Aorta (tissue), 5 donors: ENCODE measurements at places on chromosomes 16 and 17. TPM values are rescaled to one million over a fixed set of nuclear protein-coding genes. Genes with fewer than 3 reads are reported as not detected.

MYO19 gene
- 27.4 TPM for polyA plus RNA-seq

BIRC5 gene
- polyA plus RNA-seq, result 3.4 TPM

GH1 gene
- polyA plus RNA-seq, result not detected

HASPIN gene
- polyA plus RNA-seq, result not detected

KRT39 gene
- not detected for polyA plus RNA-seq

BOLA2 gene
- 19.3 TPM for polyA plus RNA-seq

ACSM5 gene
- 1.6 TPM for polyA plus RNA-seq

CD300E gene
- 0.18 TPM for polyA plus RNA-seq

SP6 gene
- 0.25 TPM for polyA plus RNA-seq

TCAP gene
- polyA plus RNA-seq, result 4.0 TPM

ADAM11 gene
- 1.6 TPM for polyA plus RNA-seq

TBC1D3H gene
- polyA plus RNA-seq, result not detected

MT1X gene
- polyA plus RNA-seq, result 277 TPM

MMP2 gene
- 129 TPM for polyA plus RNA-seq

EFCAB13 gene
- polyA plus RNA-seq, result 6.3 TPM

CCL8 gene
- 1.9 TPM for polyA plus RNA-seq

OTOP3 gene
- not detected for polyA plus RNA-seq

LRRC36 gene
- not detected for polyA plus RNA-seq

RUNDC3A gene
- 0.50 TPM for polyA plus RNA-seq

HSDL1 gene
- polyA plus RNA-seq, result 19.0 TPM

LYRM9 gene
- 14.6 TPM for polyA plus RNA-seq

ABI3 gene
- 0.77 TPM for polyA plus RNA-seq

KRT33A gene
- polyA plus RNA-seq, result not detected

GRB7 gene
- 0.75 TPM for polyA plus RNA-seq

DRC7 gene
- not detected for polyA plus RNA-seq

KRTAP3-1 gene
- not detected for polyA plus RNA-seq

MRPL45 gene
- 31.0 TPM for polyA plus RNA-seq

TMEM235 gene
- not detected for polyA plus RNA-seq

TVP23A gene
- not detected for polyA plus RNA-seq

SCGB1C2 gene
- not detected for polyA plus RNA-seq

MED13 gene
- 4.8 TPM for polyA plus RNA-seq

PRSS21 gene
- polyA plus RNA-seq, result not detected

MPO gene
- 0.38 TPM for polyA plus RNA-seq

DNASE1L2 gene
- polyA plus RNA-seq, result 0.38 TPM

ZP2 gene
- polyA plus RNA-seq, result not detected

APOH gene
- polyA plus RNA-seq, result not detected

SHCBP1 gene
- 0.97 TPM for polyA plus RNA-seq

SMIM5 gene
- polyA plus RNA-seq, result 0.05 TPM

CDK5R1 gene
- 0.43 TPM for polyA plus RNA-seq
